ENCODE measurements at places on chromosomes 7 and 10.

GRCh38 chr10:132328106-132328505 is 3.9 kb upstream of the LRRC27 start:
- DNase-seq = no peak

- peak; percentile 78 for DNase-seq
Measured at GRCh38 chr10:35058134-35058533, 32.0 kb downstream of the CUL2 start.

DNA sequence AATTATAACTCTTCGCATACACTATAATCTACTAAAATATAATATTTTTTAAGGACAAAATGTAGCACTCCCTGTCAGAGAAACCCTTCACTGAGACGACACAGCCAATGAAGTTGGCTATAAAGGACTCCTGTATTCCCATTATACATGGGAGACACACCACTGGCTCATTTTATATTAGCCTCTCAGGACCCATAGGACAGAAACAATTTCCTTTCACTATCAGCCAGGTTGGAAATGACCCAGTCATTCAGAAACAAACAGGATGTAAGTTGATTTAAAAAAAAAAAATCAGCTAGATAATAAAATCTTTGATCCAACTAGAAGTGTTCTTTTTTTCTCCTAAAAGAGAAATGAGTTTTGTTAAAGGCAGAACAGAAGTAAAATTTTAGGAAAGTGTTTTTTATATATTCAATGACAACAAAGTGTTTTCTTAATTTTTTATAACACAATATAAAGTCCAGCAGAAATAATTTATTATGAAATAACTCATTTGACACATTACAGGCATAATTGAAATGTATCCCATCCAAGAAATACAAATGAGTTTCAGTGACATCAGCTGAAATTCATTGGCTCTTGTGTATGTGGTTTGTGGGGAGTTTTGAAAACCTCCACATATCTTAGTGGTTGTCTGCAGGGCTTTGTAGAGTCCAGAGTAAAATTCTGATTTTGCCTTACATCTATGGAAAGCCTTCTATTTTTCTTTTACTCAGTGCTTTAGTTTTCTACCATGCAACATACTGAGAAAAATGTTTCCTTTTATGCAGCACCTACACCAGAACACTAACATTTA is 64.1 kb downstream of the CTTNBP2 start:
- no peak for DNase-seq

- DNase-seq = no peak
Measured at GRCh38 chr7:17996442-17997223, 31.0 kb downstream of the PRPS1L1 start.

DNA sequence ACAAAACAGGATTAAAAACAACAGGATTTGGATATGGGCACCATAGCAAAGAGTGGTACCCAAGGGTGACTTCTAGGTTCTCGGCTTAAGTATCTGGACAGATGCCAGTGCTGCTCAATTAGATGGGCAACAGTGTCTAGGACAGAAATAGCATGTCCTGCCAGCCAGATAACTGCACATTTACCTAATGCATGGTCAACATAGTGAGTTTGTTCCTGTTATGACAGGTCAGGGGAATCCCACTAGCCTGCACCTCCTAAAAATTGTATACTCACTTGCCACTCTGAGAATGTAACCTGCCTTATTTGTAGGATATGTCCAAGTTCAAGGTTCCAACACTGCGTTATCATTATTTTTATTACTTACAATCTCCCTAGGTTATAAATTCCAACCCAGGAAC is 471.7 kb downstream of the GRM8 start:
- DNase-seq = no peak

GRCh38 chr7:23072048-23072447 is 33.5 kb upstream of the KLHL7 start:
- no peak for DNase-seq

GRCh38 chr10:69101451-69102095 is 13.7 kb downstream of the SRGN start:
- DNase-seq = no peak

- no peak for DNase-seq
Measured at GRCh38 chr7:18864967-18865366, 252.5 kb downstream of the TWIST1 start.

DNA sequence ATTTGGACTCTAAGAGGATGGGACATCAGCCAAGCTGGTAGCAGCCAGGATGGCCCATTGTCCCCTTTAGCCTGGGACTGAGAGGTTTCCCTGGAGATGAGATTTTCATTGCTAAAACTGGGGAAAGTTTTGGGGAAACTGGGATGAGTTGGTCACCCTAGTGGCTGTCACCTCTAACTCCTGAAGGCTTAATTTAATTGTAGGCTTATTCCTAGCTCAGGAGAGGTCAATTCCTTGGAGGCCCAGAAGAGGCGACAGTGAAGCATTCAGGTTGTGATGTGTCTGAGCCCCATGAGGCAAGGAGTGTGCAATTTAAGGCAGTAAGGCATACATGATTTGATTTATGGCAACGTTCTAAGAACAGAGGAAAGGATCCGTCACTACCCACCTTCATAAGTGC is 24.9 kb upstream of the JAZF1 start:
- no peak for DNase-seq

GRCh38 chr7:136146925-136147324 is 169.8 kb upstream of the MTPN start:
- no peak for DNase-seq

DNA sequence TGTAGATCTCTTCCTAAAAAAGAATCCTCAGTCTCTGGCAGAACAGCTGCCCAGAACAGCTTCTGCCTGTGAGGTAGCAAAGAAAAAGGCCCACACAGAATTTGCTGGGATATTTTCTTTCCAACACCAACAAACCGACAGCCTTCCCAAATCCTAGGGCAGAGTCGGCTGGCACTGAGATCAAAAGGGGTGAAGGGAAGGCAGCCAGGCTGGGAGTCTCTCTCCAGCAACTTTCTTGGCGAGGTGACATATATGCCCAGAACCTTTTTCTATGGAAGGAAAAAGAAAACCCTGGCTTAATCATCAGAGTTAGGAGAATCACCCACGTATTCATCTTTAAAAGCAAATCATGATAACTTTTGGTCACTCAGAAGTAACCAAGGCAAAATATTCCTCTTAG is 279.6 kb downstream of the DNAJB6 start:
- DNase-seq = no peak

Measured in AG09309 (cell line).